SW480 (cell line): ENCODE measurements at places on chromosomes 2 and 18.
A peak's percentile ranks its signal among the peaks of the same experiment; 100 is the strongest.

GRCh38 chr2:105775809-105776559 lies 31.3 kb downstream of the NCK2 start:
- peak; percentile 16 for DNase-seq

GRCh38 chr2:157414050-157414449 lies 29.8 kb downstream of the CYTIP start:
- no peak for DNase-seq

GRCh38 chr2:203692031-203692710 lies 14.3 kb upstream of the CD28 start:
- no peak for DNase-seq

DNA sequence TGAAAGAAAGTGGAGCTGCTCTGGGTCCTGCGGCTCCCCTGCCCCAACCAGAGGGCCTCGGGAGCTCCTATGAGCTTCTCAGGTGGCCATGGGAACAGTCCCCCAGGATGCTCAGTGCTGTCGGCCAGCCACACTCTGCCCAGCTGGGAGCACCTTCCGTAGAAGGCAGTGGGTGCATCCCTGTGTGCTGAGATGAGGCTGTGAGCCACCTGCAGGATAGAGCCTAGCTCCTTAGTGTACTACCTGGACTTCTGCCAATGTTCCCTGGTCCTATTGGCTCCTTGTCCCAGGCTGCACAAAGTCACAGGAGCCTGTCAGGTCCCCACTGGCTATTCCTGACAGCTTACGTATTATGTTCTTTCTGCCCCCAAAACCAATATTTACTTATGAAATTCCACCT lies 16.1 kb downstream of the PRELID3A start:
- DNase-seq = no peak

DNA sequence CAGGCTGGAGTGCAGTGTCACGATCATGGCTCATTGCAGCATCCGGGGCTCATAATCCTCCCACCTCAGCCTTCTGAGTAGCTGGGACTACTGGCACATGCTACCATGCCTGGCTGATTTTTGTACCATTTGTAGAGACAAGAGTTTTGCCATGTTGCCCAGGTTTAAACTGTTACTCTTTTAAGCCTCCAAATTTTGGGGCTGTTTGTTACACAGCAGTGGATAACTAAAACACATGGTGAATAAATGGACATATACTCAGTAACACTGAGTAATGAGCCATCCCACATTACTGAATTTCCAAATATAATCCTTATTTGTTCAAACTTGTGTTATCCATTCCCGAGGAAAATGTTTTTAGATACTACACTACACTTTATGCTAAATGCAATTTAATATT lies 9.8 kb downstream of the ADCY3 start:
- no peak for DNase-seq

DNA sequence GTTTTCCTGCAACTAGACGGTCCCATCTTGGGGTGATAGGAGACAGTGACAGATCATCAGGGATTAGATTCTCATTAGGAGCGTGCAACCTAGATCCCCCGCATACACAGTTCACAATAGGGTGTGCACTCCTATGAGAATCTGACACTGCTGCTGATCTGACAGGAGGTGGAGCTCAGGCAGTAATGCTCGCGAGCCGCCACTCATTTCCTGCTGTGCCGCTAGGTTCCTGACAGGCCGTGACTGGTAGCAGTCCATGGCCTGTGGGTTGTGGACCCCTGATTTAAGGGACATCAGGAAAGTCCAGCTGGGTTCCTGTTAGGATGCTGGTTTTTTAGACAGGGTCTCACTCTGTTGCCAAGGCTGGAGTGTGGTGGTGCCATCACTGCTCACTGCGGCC lies 48.7 kb downstream of the PTPRM start:
- no peak for DNase-seq

DNA sequence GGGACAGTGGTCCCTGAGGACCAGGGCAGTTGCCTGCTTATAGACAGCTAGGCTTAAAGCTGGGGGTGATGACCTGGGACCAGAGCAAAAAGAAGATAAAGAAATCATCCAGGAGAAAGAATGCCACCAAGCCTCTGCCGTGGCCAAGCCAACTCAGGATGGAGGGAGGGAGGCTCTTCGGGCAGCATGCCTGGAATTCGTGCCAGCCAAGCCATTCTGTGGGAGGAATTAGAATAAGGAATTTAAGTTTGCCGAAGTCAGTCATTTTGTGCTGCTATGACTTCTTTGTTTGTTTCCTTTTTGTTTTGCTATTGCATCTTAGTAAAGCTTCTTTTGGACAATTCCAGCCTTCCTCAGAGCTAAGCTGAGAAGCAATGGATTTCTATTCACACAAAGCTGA lies 124.1 kb downstream of the EN1 start:
- DNase-seq = no peak

- peak; percentile 76 for DNase-seq
Measured at GRCh38 chr2:172427990-172428831, 825 bp downstream of the ITGA6 start.

DNA sequence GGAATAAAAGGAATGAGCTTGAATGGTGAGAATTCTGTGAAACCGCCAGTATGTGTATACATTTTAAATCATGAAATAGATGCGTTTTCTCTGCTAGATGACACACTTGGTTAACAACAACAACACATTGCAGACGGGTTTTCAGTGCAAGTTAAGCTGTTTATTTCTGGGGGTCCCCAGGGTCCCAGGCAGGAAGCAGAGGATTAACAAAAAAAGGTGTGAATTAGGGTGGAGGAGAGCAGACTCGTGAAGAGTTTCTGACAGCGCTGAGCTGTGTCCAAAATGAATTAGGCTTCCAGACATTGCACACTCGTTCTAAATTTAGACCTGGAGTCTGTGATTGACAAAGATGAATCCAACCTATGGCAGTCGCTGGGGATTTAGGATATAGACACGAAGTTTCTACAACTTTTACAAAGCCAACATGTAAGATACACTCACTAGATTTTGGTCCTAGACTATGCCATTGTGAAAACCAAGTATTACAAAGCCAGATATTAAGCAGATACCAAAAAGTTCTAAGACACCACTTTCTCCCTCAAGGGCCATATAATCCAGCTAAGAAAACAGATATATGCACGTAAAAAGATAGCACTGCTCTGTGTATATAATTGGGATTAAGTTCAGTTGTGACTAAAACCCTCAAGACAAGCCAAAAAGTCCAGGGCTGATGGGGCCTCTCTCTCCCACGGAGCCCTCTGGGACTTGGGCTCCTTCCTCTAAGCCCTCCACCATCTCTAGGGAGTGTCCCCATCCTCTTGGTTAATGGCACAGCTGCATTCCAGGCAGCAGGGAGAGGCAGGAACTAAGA lies 120.2 kb downstream of the ACAA2 start:
- no peak for DNase-seq

DNA sequence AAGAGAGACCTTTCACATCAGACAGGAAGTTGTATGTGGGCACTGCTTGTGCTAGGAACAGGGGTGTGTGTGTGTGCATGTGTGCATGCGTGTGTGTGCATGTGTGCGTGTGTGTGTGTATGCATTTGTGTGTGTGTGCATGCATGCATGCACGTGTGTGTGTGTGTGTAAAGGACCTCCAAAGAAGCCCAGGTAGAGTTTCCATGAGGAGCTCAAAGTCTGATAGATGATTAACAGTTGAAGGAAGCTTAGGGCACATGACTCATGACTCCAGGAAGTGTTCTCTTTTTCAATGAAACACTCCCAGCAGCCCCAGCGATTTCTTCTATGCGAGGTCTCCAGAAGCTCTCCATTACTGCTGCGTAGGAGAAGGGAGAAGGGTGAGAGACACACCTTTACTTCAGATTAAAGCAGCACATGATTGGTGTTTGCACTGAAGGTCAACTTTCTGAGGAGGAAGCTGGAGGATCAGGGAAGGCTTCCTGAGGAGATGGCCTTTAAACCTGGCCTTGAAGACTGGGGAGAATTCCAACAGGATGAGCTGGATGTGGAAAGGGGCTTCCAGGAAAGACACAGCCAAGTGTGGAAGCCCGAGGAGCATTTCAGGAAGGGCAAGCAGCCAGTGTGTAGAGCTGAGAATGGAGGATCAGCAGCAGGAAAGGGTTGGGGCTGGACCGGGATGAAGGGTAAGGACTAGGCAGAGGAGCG lies 77.7 kb downstream of the SMAD4 start:
- DNase-seq = no peak

DNA sequence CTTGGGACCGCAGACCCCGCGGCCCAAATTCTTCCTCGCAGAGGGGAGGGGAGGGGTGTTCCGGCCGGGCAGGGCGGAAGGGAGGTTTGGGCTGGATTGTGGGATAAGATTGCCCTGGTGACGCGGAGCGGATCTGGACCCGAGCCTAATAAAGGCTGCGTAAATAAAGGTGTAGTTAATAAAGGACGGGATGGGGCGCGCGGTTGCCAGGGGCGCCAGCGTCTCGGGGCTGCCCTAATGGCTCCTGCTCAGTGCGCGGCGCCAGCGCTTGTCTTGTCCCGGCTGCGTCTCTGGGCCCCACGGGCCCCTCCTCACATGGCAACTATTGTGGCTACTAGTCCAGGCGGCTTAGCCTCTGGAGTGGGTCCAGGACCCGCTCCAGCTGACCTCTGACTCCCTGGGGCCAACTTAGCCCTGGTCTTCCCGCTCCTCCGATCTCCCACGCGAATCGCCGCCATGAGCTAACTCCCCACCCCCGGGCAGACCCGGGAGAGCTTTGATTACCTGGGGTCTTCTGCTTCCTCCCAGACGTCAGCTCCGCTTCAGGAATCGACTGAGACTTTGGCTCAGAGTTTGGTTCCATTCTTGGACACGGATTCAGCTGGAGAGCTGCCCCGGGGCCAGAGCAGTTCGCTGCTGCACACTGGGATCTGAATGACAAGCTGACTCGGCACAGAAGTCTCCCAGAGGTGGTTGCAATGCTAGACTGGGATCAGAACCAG lies 36.5 kb downstream of the SLC25A52 start:
- no peak for DNase-seq

- DNase-seq = no peak
Measured at GRCh38 chr2:207157731-207158130, 8.0 kb downstream of the KLF7 start.

DNA sequence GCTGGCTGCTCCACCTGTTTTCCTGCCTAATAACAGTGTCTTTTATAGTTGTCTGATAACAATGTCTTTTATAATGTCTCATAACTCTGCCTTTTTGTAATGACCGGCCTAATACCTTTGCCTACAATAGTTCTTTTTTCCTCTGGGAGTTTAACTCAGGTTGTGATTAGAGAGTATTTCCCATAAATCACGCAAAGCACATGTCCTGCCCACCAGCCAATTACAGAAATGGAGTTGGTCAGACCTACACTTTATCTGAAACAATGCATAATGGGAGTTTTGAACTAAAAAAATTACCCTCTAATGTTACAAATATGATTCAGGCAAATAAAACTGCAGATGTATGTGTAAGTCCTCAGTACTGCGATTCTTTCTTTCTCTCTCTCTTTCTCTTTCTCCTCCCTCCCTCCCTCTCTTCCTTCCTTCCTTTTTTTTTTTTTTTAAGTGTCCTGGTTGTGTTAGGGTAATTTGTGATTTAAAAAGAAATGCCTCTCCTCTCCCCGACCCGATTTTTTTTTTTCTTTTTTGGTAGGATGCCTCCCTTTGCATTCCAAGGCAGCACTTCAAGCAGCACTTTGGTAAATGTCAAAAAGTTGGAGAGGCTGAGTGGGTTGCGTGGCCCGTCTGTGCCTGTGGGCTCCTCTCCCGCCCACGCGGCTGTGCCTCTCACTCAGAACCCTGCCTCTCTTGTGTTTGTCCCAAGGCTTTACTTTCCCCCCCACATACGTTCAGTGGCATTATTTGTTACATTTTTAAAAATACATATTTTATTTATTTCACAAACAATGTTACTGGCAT lies 147.3 kb downstream of the AGAP1 start:
- no peak for DNase-seq

- no peak for DNase-seq
Measured at GRCh38 chr18:25284861-25285550, 67.0 kb downstream of the ZNF521 start.

DNA sequence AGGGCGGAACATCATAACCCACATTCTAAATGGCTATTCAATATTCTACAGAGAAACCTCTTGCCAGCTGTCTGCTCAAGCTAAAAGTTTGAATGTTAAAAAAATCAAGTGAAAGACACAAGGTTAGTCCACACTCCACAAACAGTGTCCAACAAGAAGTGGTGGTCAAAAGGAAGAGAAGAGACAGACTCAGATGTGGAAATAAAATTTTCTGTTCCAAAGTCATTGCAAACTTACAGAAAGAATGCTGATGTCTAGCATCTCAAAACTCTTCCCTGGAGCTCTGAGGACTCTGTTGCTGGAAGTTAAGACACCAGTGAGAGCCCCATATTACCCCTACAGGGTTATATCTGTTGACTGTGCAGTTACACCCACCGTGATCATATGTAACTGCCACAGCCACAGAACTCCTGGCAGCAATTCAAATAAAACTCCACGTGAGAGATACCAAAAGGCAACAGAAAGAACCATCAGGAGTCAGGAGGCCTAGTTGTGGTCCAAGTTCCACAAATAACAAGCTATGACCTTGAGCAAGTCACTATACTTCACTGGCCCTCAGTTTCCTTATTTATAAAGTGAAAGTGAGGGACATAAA lies 60.9 kb downstream of the AAK1 start:
- DNase-seq = no peak

GRCh38 chr2:70949086-70949485 lies 13.4 kb downstream of the ATP6V1B1 start:
- no peak for DNase-seq

- no peak for DNase-seq
Measured at GRCh38 chr2:54613794-54614257, 109.6 kb upstream of the EML6 start.

DNA sequence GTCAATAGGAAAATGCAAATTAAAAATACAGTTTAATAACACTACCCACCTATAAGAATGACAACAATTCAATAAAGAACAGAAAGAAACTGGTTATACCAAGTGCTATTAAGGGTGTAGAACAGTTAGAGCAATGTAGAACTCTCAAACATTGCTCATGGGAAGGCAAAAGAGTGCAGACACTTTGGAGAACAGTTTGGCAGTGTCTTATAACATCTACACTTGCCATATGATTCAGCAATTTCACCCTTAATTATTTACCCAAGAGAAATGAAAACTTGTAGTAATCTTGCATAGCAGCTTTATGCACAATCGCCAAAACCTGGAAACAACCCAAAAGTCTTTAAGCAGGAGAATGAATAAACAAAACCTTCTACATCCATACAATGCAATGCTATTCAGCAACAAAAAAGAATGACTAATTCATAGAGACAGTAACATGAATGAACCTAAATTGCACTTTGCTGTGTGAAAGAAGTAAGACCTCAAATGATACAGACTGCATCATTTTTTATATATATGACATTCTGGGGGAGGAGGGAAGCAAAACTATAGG lies 455.2 kb downstream of the THSD7B start:
- DNase-seq = no peak

GRCh38 chr2:127185705-127186104 lies 34.4 kb downstream of the CYP27C1 start:
- DNase-seq = no peak

DNA sequence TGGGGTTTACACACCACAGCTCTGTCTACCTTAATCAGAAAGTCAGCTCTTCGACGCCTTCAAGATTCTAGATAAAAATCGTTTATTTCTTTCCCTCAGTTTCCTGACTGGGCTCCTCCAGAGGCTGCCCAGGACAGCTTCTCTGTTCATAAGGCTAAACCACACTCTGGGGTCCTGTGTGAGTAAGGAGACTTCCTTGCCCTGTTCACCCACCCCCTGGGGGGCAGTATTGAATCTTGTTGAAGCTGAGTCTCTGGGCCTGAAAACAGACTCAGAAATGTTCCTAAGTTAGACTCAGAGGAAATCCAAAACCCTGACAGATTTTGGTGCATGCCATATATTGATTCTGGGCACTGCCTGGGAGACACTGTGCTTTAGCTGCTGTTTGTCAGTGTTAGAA lies 43.0 kb downstream of the G6PC2 start:
- DNase-seq = no peak
